Keratinocyte (primary cell): ENCODE measurements at places on chromosomes 12 and 14. TPM values are rescaled to one million over a fixed set of nuclear protein-coding genes. Genes with fewer than 3 reads are reported as not detected.

The PZP gene
- not detected in 3 replicates for polyA plus RNA-seq

The RFLNA gene
- 1.1 to 3.3 TPM (median 2.2 TPM) in 3 replicates for polyA plus RNA-seq

The MAP3K9 gene
- polyA plus RNA-seq: 6.5 to 9.4 TPM (median 7.2 TPM) in 3 replicates

The CD69 gene
- polyA plus RNA-seq: not detected in 3 replicates

The OR6S1 gene
- not detected in 3 replicates for polyA plus RNA-seq

The LTBR gene
- 39.5 to 101 TPM (median 42.7 TPM) in 3 replicates for polyA plus RNA-seq

The CORO1C gene
- 230 to 283 TPM (median 268 TPM) in 3 replicates for polyA plus RNA-seq

The RBP5 gene
- not detected in 3 replicates for polyA plus RNA-seq

The NGB gene
- not detected in 3 replicates for polyA plus RNA-seq

The NID2 gene
- polyA plus RNA-seq: 1.7 to 4.5 TPM (median 2.0 TPM) in 3 replicates

The CAPZA3 gene
- 0.05 TPM in 2 of 3 replicates, not detected in the other for polyA plus RNA-seq

The BRMS1L gene
- polyA plus RNA-seq: 5.9 to 12.0 TPM (median 6.4 TPM) in 3 replicates

The FAM90A1 gene
- 0.04 to 0.05 TPM in 2 of 3 replicates, not detected in the other for polyA plus RNA-seq

The MIPOL1 gene
- polyA plus RNA-seq: 6.1 to 10.9 TPM (median 6.1 TPM) in 3 replicates

The TAC3 gene
- polyA plus RNA-seq: not detected in 3 replicates

The TMCC3 gene
- 14.8 to 20.0 TPM (median 18.9 TPM) in 3 replicates for polyA plus RNA-seq

The SLC16A7 gene
- polyA plus RNA-seq: 0.57 to 0.88 TPM (median 0.87 TPM) in 3 replicates

The PLCZ1 gene
- 0.15 to 0.62 TPM (median 0.18 TPM) in 3 replicates for polyA plus RNA-seq

The AQP5 gene
- not detected in 3 replicates for polyA plus RNA-seq

The OR4N2 gene
- polyA plus RNA-seq: not detected in 3 replicates

The C12orf60 gene
- polyA plus RNA-seq: 1.3 to 3.2 TPM (median 2.4 TPM) in 3 replicates

The TMEM63C gene
- polyA plus RNA-seq: 0.61 to 1.5 TPM (median 0.66 TPM) in 3 replicates
